ENCODE measurements at places on chromosomes 13 and 19. TPM values are rescaled to one million over a fixed set of nuclear protein-coding genes. Genes with fewer than 3 reads are reported as not detected.

The ZNF497 gene
- total RNA-seq, result 0.64 TPM

The CD37 gene
- 231 TPM for total RNA-seq

The TUBA3C gene
- total RNA-seq, result not detected

The ZNF723 gene
- not detected for total RNA-seq

The ATCAY gene
- total RNA-seq, result not detected
